ENCODE measurements at places on chromosomes 11 and 22.
A peak's percentile ranks its signal among the peaks of the same experiment; 100 is the strongest.

GRCh38 chr11:67490727-67491065 is 7.9 kb downstream of the AIP start:
- DNase-seq = no peak

DNA sequence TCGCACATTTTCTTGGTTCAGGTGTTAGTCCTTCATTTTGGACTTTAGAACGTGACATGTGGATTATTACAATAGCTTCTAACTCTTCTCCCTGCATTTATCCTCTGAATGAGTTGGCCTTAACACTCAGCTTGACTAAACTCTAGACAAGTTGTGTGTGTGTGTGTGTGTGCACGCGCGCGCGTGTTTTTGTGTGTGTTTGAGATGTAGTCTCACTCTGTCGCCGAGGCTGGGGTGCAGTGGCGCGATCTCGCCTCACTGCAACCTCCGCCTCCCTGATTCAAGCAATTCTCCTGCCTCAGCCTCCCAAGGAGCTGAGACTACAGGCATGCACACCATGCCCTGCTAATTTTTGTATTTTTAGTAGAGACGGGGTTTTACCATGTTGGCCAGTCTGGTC is 24.3 kb upstream of the KCNA4 start:
- no peak for DNase-seq

GRCh38 chr11:124976531-124976930 is 22.5 kb downstream of the CCDC15 start:
- no peak for DNase-seq

- DNase-seq = no peak
Observed at GRCh38 chr11:63698976-63699733, 17.9 kb downstream of the RTN3 start.

GRCh38 chr22:23289851-23290724 is 109.8 kb downstream of the BCR start:
- DNase-seq = peak; percentile 81

- no peak for DNase-seq
Observed at GRCh38 chr22:47367993-47368945, 605.8 kb downstream of the TBC1D22A start.

GRCh38 chr11:46719048-46719542 is at the start of gene F2:
Gene F2 (plus strand): TSS chr11:46719213. CDS start chr11:46719236, 23 bp downstream.
- DNase-seq = no peak

DNA sequence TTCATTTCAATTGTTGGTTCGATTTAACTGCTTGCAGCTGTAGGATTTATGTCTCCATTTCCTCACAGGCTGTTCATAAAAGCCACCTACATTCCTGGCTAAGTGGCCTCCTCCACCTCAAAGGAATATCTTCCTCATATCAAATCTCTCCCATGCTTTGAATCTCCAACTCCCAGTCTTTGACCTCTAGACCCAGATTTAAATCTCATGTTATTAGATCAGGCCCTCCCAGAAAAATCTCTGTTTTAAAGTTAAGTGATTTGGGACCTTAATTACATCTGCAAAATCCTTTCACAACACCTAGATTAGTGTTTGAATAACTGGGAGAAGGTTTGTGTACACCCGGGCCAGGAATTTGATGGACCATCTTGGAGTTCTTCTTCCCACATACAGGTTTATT is 33.9 kb upstream of the POLA2 start:
- DNase-seq = no peak

- no peak for DNase-seq
Observed at GRCh38 chr11:79369055-79369454, 71.8 kb downstream of the TENM4 start.

GRCh38 chr11:134040386-134041302 is 28.2 kb upstream of the JAM3 start:
- DNase-seq = no peak

DNA sequence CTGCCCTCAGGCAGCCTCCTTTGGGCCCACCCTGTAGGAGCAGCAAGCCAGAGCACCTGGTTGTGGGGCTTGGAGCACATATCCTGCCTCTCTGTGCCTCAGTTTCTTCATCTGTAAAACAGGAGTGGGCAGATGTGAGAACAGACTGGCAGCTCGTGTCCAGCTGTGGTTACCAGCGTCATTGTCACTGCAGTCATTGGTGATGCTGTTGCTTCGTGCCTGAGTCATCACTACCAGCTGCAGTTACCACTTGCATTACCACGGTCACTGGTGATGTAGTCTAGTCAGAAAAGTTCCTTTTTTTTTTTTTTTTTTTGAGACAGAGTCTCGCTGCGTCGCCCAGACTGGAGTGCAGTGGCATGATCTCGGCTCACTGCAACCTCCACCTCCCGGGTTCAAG is 20.4 kb downstream of the RSPH14 start:
- DNase-seq = no peak

- no peak for DNase-seq
Observed at GRCh38 chr11:72232260-72233055, 7.9 kb downstream of the INPPL1 start.

DNA sequence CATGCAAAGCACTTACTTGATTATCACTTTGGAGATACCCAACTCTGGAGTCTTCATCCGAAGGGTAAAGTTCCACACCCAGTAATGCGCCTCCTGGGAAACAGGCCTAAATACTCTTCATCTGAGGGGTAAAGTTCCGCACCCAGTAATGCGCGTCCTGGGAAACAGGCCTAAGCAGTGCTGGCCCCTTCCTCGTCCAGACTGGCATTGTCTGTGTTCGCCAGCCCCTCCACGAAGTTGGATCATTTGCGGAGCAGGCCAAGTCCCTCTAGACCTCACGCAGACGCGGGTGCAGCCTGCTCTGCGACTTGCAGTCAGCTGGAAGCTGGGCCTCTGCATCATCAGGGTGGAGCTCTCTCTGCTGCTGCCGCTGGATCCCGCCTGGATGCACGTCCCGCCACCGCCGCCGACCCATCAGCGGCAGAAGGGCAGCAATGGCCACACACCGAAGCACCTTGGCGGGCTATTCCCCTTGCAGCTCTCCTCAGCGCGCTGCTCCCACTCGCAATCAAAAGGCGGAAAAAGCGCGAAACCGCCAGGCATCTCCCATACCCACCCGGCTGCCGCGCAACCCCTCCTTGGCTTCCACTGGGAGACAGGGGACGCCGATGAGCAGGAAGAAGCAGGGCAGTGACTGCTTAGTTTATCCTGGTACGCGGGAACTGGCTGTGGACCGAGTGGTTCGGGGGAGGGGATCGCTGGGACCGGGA is 34.1 kb upstream of the GLYATL1 start:
- DNase-seq = peak; percentile 53

GRCh38 chr11:11068113-11068512 is 210.3 kb upstream of the ZBED5 start:
- no peak for DNase-seq

DNA sequence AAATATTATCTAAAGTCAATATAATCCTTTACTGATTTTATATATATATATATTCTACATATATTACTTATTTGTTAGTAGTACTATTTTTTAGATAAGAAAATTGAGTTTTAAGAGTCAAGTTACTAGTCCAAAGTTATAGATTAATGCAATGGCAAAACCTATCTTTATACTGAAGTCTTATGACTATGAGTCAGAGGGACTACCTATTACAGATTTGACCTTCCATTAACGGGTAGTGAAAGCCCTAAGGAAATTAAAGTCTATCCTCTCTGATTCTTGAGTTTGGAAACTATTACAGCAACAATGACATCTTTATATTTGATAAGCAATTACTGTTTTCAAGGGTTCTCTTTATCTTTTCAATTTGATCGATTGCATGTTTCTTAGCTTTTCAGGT is 315.8 kb downstream of the CASP12 start:
- no peak for DNase-seq

DNA sequence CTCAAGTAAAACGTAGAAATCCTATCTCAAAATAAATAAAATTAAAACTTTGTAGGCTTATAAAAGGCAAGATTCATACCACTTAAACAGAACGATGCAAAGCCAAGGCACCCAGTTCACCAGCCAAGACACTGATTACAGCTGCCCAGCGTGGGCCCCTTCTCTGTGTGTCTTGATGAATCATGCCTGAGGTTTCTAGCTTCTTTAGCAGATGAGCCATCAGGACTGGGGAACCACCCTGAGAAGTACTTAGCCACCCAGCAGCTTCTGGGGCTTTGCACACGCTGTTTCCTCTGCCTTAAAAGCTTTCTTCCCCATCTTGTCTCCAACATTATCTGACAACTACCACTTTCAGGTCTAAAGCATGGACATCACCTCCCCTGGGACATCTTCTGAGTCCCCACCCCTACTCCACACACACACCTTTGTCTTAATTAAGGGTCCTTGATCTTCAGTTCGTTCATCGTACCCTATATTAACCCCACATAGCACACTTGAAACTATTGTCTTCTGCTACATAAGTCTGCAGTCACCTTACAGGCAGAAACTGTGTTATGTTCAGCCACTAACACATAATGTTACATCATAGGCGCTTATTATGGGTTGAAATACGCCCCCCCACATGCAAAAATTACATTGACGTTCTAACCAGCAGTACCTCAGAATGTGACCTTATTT is 8.7 kb upstream of the LAYN start:
- no peak for DNase-seq

- DNase-seq = no peak
Observed at GRCh38 chr22:21807544-21808529, 59.6 kb downstream of the MAPK1 start.

DNA sequence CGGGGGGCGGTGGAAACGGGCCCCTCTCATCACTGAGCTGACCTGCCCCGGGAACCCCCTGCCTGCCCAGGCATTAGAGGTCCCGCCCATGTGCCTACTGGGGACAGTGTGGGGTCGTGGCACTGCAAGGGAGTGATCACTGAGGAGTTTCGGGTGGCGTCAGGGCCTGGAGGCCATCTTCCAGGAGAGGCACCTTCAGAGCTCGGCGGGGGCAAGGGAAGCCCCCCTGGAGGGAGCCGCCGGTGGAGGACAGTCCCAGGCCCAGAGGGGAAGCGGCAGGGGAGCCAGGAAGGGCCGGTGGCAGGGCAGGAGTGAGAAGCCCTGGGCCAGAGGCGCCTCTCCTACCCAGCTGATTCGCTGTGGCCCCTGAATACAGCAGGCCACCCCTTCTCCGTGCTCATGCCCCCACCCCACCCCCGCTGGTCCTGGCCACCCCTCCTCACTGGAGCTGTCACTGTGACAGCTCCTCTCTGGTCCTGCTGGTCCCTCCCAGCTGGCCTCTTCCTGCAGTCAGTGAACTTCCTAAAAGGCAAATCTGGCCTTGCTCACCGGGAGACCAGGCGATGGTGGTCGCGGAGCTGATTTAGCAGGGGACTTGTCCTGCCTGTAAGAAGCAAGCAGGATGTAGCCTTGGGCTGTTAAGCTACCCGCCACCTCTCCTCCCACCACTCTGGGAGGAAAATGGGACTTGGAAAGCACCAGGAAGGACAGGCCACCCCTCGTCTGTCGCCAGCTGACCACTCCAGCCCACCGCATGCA is 2.0 kb upstream of the MAPK11 start:
- DNase-seq = no peak

DNA sequence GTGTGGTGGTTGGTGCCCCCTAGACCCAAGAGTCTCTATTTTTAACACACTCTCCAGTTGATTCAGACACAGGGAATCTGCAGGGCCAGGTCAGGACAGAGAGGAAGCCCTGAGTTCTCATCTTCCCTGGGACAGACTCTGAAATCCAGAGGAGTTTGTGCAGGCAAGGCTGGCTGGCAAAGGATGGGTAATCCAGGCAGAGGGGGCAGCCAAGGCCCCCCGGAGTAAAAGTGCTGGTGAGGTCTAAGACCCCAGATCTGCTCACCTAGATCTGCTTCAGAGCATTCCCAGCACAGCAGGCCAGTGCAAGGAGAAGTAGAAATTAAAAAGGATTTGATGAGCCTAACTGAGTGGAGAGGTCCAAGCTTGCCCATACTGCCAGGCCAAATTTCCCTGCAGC is 40.6 kb upstream of the MN1 start:
- no peak for DNase-seq

DNA sequence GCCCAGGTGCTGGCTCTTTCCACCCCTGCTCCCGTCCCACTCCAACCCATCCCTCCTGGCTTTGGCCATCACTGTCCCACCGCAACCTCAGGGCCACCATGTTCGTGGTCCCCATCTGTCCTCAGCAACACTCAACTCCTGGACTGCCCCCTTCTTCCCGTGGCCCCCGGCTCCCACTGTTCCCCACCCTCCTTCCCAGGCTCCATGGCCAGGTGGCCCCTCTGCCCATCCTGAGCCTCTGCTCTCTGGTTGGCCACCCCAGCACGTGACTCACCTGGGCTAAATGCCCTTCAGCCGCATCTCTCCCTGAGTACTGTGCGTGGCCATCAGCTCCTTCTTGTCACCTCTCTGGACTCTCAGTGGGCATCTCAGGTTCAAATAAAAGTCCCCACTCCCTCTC is 41.6 kb upstream of the PHF21B start:
- DNase-seq = no peak

DNA sequence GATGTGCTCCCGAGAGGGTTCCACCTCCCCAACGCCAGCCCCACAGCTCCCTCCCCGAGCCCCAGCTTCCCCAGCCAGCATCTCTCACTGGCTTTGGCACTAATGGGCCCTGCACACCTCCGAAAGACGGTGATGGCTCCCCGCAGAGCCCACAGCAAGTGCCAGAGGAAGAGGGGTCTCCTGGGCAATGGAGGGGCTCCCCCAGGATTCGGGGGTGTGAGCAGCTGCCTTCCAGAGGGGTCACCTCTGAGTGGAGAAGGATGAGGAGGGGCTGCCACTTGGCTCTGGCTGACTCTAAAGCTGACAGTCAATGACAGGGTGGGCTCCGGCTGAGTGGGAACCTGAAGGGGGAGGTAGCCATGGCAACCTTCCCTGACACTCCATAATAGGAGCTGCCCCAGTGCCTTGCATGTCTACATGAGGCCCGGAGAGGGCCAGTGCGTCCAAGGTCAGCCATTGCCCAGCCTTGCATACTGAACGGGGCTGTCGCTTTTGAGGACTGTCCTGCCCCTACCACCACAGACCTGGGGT is 98.6 kb upstream of the SYT13 start:
- DNase-seq = no peak

GRCh38 chr11:60984149-60984548 is 12.7 kb downstream of the CD6 start:
- DNase-seq = no peak

DNA sequence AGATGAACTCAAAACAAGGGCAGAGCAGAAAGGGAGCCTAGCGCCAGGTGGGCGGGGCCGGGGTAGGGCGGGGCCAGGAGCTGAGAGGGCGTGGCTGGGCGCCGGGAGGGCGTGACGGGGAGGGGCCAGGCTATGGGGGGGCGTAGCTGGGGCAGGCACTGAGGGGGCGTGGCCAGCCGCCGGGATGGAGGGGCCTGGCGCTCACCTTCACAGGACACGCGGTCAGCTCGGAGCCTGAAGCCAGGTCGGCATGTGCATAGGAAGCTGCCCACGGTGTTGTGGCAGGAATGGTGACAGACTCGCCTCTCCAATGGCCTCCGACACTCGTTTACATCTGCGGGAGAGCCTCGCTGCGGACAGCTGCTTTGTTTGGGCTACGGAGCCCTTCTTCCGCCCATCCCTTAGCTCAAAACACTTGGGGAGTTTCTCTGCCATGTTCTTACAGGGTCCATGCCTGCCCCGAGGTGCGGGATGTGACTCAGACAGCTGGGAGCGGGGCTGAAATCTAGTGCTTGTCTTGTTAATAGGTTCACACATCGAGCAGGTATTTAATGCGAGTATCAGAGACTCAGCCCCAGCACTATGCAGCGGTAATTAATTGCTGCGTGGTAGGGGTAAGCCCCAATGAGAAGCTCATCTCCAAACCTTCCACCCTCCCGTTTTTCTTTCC is 13.4 kb downstream of the VWCE start:
- peak; percentile 82 for DNase-seq

- no peak for DNase-seq
Observed at GRCh38 chr11:93796441-93797231, 12.6 kb downstream of the MED17 start.

- DNase-seq = no peak
Observed at GRCh38 chr11:91158891-91159537, 936.2 kb upstream of the CHORDC1 start.

Data from endothelial cell (in vitro differentiated cells).